ENCODE measurements at places on chromosomes 12 and 14.

GRCh38 chr14:23299986-23300686 lies 2.5 kb downstream of the PPP1R3E start:
- DNase-seq: no peak
- H3K36me3 ChIP-seq: no peaks in the 10 kb centered on the region
- H3K4me3 ChIP-seq: peak overlapping the region; percentile 67
- no peaks in the 10 kb centered on the region for H3K27me3 ChIP-seq
- H3K4me1 ChIP-seq: peaks cover 13% of the 10 kb centered on the region

GRCh38 chr14:94764573-94764972 lies 5.3 kb downstream of the GSC start:
- DNase-seq: no peak
- H3K4me1 ChIP-seq: peaks cover 10% of the 10 kb centered on the region
- no peak overlapping the region for H3K4me3 ChIP-seq
- no peak overlapping the region for H3K27ac ChIP-seq
- no peaks in the 10 kb centered on the region for H3K36me3 ChIP-seq

DNA sequence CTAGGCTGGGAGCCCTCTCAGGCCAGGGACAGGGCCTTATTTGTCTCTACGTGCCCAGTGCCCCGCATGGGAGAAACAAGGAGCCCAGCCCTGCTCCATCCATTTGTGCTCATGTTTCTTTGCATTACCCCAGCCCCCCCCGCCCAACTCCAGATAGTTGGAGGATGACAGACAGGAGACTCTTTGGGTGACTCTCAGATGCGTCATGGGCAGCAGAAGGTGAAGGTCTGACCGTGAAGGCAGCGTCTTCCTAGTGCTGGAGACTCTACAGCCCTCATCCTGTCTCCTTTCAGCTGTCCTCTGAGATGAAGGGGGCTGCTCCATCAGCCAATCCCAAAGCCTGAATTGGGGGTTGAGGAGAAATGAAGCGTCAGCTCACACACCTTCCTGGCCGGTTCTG lies 283 bp upstream of the PSMB11 start:
- no peaks in the 10 kb centered on the region for H3K4me1 ChIP-seq
- H3K36me3 ChIP-seq: no peaks in the 10 kb centered on the region
- H3K4me3 ChIP-seq: no peak overlapping the region
- no peak for DNase-seq
- H3K27me3 ChIP-seq: no peaks in the 10 kb centered on the region

DNA sequence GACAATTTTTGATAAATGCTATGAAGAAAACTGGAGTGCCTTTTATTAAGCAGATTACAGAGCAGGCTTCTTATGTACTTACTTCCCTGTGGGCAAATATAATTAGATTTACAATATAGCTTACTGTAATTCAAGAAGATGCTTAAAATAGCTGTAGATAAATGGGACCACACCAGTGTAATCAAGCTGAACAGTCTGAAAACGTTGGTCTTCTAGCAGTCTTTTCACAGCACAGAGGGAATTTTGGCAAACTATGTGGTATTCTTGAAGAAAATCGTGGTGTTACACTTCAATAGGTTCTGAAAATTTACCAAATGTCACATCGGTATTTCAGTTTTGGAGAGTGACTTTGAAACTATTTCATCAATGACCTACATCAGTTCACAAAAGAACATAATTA lies 47.7 kb downstream of the SLC16A7 start:
- no peak overlapping the region for H3K4me3 ChIP-seq
- H3K36me3 ChIP-seq: peaks cover 6% of the 10 kb centered on the region
- DNase-seq: no peak

GRCh38 chr14:105392131-105393090 lies 5.9 kb upstream of the TEX22 start:
- no peak for DNase-seq
- no peaks in the 10 kb centered on the region for H3K36me3 ChIP-seq
- H3K27ac ChIP-seq: no peak overlapping the region
- no peaks in the 10 kb centered on the region for H3K27me3 ChIP-seq
- no peak overlapping the region for H3K4me3 ChIP-seq

GRCh38 chr12:59142183-59142790 lies 222.0 kb upstream of the LRIG3 start:
- no peaks in the 10 kb centered on the region for H3K4me1 ChIP-seq
- no peak for DNase-seq
- no peak overlapping the region for H3K4me3 ChIP-seq
- H3K36me3 ChIP-seq: no peaks in the 10 kb centered on the region
- no peak overlapping the region for H3K27ac ChIP-seq

GRCh38 chr14:24535737-24536136 lies 27.7 kb upstream of the CMA1 start:
- DNase-seq: no peak
- no peak overlapping the region for H3K4me3 ChIP-seq
- no peak overlapping the region for H3K27ac ChIP-seq
